ENCODE measurements at places on chromosomes 7 and 10. TPM values are rescaled to one million over a fixed set of nuclear protein-coding genes. Genes with fewer than 3 reads are reported as not detected.

The CACNB2 gene
- 0.48 TPM for polyA plus RNA-seq

The OPN1SW gene
- not detected for polyA plus RNA-seq

The PANK1 gene
- 0.95 TPM for polyA plus RNA-seq

The CTAGE6 gene
- polyA plus RNA-seq: not detected

The ACTR3C gene
- polyA plus RNA-seq: 6.2 TPM

The GNAT3 gene
- polyA plus RNA-seq: not detected

The MPP7 gene
- 43.3 TPM for polyA plus RNA-seq

The FGL2 gene
- polyA plus RNA-seq: 0.22 TPM

The HTRA1 gene
- not detected for polyA plus RNA-seq

The GRM3 gene
- not detected for polyA plus RNA-seq

The TAS2R41 gene
- not detected for polyA plus RNA-seq

The HOXA2 gene
- polyA plus RNA-seq: not detected

The CYP3A5 gene
- polyA plus RNA-seq: 0.87 TPM

- no peaks in the 10 kb centered on the region for H3K27me3 ChIP-seq
- no peak for DNase-seq
- H3K36me3 ChIP-seq: no peaks in the 10 kb centered on the region
- no peaks in the 10 kb centered on the region for H3K4me1 ChIP-seq
- no peak overlapping the region for H3K27ac ChIP-seq
- no peak overlapping the region for H3K4me3 ChIP-seq
These were observed 256.1 kb downstream of the COBL start for GRCh38 chr7:51060536-51060935.

- H3K4me3 ChIP-seq: no peak overlapping the region
- no peak for DNase-seq
- H3K4me1 ChIP-seq: no peaks in the 10 kb centered on the region
- no peaks in the 10 kb centered on the region for H3K36me3 ChIP-seq
- H3K27ac ChIP-seq: no peak overlapping the region
These were observed 65.5 kb upstream of the NKX6-2 start for GRCh38 chr10:132851451-132851850.

DNA sequence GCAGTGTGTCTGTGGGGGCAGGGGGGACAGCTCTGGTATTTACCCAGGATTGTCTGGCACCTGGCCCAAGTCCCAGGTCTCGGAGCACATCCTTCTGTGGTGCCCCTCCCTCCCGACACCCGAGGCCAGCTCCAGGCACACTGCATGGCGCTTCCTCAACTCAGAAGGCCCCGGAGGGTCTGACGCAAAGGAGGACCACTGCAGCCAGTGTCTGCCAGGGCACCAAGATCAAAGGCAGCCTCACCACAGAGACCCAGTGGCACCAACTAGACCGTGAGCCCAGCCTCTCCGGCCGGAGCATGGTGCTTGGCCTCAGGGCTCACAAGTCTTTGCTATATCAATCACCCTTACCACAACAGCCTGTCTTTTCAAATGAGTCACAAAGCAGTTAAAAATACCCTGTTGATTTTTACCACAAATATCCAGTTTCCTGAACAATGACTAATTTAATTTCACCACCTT lies 99.3 kb upstream of the DDC start:
- no peaks in the 10 kb centered on the region for H3K27me3 ChIP-seq
- peaks cover 29% of the 10 kb centered on the region for H3K4me1 ChIP-seq
- no peaks in the 10 kb centered on the region for H3K36me3 ChIP-seq
- H3K4me3 ChIP-seq: no peak overlapping the region
- DNase-seq: no peak

DNA sequence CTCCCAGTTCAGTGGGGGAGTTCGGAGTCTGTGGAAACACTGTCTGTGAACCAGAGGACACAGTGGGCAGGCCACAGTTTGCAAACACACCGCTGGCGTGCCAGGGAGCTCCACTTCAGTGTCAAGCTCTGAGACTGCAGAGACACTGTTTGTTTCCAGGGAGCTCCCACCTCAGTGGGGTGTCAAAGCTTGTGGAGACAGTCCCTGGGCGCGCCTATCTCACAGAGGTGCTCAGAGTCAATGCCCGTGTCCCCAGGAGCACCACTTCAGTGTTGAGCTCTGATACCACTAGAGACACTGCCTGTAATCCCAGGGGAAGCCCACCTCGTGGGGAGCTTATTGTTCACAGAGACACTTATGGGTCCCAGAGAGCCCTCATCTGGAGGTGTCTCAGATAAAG lies 4.3 kb downstream of the MYO1G start:
- H3K27me3 ChIP-seq: no peaks in the 10 kb centered on the region
- no peak overlapping the region for H3K4me3 ChIP-seq
- peaks cover 33% of the 10 kb centered on the region for H3K4me1 ChIP-seq
- peak overlapping the region; percentile 83 for H3K27ac ChIP-seq
- no peak for DNase-seq

- no peak for DNase-seq
- no peaks in the 10 kb centered on the region for H3K4me1 ChIP-seq
- H3K36me3 ChIP-seq: peaks cover 16% of the 10 kb centered on the region
- H3K4me3 ChIP-seq: no peak overlapping the region
These were observed 70.6 kb upstream of the ZMIZ2 start for GRCh38 chr7:44678101-44678470.

- no peak overlapping the region for H3K4me3 ChIP-seq
- H3K4me1 ChIP-seq: no peaks in the 10 kb centered on the region
- H3K27ac ChIP-seq: no peak overlapping the region
- DNase-seq: no peak
- H3K36me3 ChIP-seq: no peaks in the 10 kb centered on the region
These were observed 6.1 kb downstream of the BICC1 start for GRCh38 chr10:58518775-58519174.

DNA sequence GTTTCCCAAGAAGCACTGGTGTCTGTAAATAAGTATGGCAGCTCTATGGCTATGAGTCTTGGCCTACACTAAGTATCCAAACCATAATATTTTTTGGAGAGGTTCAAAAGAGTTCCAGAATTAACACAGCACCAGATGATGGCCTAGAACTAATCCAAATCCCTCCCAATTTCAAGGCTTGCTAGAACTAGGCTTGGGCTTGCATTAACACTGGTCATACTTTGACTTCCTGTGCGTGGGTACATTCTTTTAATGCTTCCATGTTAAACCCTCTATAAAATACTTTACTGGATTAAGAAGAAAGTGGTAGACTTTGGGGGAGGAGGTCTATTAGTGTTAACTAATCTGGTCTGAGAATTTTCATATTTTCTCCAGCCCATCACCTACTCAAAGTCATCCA lies 3.1 kb downstream of the AASS start:
- no peak for DNase-seq
- no peaks in the 10 kb centered on the region for H3K36me3 ChIP-seq
- H3K4me1 ChIP-seq: no peaks in the 10 kb centered on the region
- H3K4me3 ChIP-seq: no peak overlapping the region
- H3K27me3 ChIP-seq: no peaks in the 10 kb centered on the region

DNA sequence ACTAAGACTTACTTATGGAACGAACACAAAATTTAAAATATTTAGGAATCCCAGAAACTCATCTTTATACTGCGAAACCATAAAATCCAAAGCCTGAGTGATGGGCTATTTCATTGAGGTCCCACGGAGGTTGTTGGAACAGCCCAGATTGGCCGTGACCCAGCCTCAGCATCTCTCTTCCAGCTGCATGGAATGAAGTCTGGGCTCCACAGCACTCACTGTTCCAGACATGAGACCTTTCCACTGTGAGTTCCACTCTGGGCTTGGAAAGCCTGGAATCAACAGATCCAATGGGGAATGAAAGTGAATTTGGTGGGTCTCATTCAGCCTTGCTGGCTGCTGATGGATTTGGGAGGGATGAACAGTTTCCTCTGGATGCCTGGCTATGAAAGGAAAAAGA lies 184.9 kb downstream of the EMX2 start:
- DNase-seq: no peak
- no peaks in the 10 kb centered on the region for H3K36me3 ChIP-seq
- H3K4me1 ChIP-seq: no peaks in the 10 kb centered on the region
- no peaks in the 10 kb centered on the region for H3K27me3 ChIP-seq
- H3K4me3 ChIP-seq: no peak overlapping the region

- no peak overlapping the region for H3K4me3 ChIP-seq
- no peaks in the 10 kb centered on the region for H3K4me1 ChIP-seq
- no peak for DNase-seq
- no peaks in the 10 kb centered on the region for H3K36me3 ChIP-seq
- no peaks in the 10 kb centered on the region for H3K27me3 ChIP-seq
These were observed 45.4 kb downstream of the PPIF start for GRCh38 chr10:79392506-79393176.

- H3K27me3 ChIP-seq: no peaks in the 10 kb centered on the region
- no peak overlapping the region for H3K4me3 ChIP-seq
- DNase-seq: no peak
- no peaks in the 10 kb centered on the region for H3K4me1 ChIP-seq
- H3K27ac ChIP-seq: no peak overlapping the region
These were observed 45.6 kb upstream of the FIGNL1 start for GRCh38 chr7:50495746-50496145.

DNA sequence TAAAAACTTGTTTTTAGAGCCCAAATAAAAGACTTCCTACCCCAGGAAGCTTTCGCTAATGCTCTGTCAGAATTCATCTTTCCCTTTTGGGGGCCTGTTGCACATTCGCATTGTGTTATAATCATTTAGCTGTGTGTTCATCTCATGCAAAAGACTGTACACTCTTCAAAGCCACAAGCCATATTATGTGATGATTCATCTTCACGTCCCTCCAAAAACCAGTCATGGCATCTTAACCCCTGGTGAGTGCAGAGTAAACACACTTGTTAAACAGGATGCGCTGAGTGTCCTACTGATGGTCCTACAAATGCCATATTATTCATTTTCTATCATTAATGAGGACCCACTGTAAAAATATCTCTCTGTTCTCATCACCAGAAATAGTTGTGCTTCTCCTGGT lies 235.4 kb downstream of the KIAA1217 start:
- no peaks in the 10 kb centered on the region for H3K4me1 ChIP-seq
- no peaks in the 10 kb centered on the region for H3K27me3 ChIP-seq

DNA sequence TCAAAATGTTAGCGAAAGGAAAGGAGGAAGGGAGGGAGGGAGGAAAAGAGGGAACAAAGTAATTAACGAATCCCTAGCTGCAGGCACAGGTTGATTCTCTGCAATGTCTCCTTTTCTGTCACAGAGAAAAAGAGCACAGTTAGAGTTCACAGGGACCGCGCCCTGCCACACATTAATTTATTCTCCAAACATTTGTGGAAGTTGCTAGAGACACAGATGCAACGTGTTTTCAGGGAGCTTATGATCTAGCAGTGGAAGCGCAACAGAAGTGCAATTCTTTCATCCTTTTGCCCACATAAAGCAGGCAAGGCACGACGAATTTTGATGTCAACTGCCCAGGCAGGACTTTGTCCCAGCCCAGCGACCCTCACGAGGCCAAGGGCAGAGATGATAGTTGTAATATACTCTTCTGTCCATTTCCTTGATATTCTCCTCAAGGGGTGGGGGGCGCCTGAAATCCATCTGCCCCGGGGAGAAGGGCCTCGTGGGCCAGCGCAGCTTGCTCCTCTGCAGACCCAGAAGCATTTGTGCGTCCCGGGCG lies 101.7 kb upstream of the ZNF438 start:
- peak overlapping the region; percentile 66 for H3K4me3 ChIP-seq
- H3K27me3 ChIP-seq: no peaks in the 10 kb centered on the region
- H3K27ac ChIP-seq: peak overlapping the region; percentile 80

DNA sequence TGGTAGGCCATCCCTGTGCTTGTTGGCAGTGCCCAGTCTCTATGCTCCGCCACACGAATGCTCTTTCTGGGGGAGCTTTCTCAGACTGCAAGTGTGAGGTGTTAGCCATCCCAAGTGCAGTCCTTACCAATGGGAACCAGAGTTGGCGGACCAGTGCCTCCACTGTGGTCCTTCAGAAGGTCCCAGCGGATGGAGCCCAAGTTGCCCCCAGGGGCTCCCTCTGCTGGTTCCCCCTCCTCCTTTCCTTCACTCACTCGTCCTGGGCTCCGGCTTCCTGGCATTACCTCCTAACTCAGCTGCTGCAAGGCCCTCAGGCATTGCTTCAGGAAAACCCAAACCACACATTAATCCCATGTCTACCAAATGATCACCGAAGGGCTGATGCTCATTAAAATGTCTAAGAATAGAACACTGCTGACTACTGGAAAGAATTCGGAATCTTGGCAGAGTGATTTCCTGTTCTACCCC lies 139.8 kb downstream of the CUBN start:
- H3K27me3 ChIP-seq: no peaks in the 10 kb centered on the region
- H3K4me3 ChIP-seq: no peak overlapping the region
- no peak for DNase-seq
- no peak overlapping the region for H3K27ac ChIP-seq
- no peaks in the 10 kb centered on the region for H3K4me1 ChIP-seq

DNA sequence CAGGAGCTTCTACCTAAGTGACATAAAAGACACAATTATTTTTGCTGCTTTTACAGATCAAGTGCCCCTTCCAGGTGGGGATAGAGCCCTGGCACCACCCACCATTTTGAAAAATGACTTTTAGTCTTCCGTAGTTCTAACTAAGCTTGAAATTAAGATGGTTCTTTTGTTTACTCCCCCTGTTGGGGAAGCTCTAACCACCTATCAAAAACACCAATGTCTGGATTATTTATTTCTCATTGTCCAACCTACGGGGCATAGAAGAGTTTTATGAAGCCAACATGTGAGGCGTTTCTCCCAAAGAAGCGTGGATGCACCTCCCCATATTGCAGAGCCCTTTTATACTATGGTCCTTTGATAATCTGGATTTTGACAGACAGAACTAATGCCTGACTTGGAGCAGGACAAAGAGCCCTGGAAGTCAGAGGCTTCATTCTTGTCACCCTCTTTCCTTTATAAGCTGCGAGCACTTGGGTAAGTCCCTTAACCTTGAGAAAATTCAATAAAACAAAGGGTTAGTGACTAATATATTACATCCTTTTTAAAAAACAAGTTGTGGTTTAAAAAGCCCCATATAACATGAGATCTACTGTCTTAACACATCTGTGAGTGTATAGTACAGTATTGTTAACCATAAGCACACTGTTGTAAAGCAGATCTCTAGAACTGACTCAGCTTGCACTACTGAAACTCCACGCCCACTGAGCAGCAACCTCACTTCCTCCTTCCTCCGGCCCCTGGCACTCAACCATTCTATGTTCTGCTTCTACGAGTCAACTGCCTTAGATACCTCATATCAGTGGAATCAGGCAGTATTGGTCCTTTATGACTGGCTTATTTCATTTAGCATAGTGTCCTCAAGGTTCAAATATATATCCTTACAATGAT lies 67.5 kb downstream of the ATXN7L1 start:
- DNase-seq: peak; percentile 33
- no peaks in the 10 kb centered on the region for H3K36me3 ChIP-seq
- H3K4me1 ChIP-seq: peaks cover 50% of the 10 kb centered on the region
- H3K27ac ChIP-seq: peak overlapping the region; percentile 15
- peak overlapping the region; percentile 25 for H3K4me3 ChIP-seq

DNA sequence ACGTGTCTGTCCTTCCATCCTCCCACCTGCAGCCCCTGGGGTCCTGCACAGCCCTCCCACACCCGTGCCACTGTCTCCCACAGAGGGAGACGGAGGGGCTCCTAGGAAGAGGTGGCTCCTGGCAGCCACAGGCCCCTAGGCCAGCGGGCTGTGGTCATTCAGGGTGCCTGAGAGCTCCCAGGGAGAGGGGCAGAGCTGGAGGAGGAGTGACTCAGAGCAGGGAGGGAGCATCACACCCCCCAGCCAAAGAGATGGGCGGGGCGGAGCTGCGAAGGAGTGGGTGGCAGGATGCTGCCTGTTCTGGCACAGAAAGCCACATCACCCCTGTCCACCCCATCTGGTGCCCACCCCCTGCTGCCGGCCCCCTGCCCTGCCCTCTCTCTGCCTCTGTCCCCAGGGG lies 50.5 kb downstream of the STK32C start:
- H3K4me1 ChIP-seq: no peaks in the 10 kb centered on the region
- H3K27ac ChIP-seq: no peak overlapping the region
- DNase-seq: no peak
- no peaks in the 10 kb centered on the region for H3K27me3 ChIP-seq
- no peaks in the 10 kb centered on the region for H3K36me3 ChIP-seq
- no peak overlapping the region for H3K4me3 ChIP-seq

Measured in naive thymus-derived CD4-positive, alpha-beta T cell (primary cell).